ENCODE measurements at places on chromosomes 12 and 14.

DNA sequence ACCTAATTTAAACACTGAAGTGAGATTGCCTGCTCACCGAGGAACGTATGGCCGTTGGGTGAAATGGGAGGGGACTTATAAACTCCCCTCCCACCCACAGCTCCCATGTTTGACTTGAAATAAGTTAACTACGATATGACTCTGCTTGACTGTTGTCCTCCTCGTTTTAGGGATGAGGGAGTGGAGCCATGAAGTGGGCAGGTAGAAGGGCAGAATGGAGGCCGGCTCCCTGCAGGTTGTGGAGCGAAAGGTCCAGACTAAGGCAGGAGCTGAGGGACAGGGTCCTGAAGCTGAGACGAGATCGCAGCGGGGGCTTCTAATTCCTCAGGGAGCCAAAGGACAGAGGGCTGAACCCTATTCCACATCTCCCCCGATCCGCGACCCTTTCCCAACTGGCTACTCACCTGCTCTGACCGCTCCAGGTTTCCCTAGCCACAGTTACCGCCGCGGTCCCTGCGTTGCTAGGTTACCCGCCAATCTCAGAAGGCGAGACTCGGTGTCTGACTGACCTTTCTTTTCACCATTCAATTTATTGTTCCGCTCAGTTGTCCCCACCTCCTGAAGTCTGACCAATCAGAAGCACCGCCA lies 577 bp upstream of the TPCN1 start:
- peak; percentile 37 for DNase-seq

DNA sequence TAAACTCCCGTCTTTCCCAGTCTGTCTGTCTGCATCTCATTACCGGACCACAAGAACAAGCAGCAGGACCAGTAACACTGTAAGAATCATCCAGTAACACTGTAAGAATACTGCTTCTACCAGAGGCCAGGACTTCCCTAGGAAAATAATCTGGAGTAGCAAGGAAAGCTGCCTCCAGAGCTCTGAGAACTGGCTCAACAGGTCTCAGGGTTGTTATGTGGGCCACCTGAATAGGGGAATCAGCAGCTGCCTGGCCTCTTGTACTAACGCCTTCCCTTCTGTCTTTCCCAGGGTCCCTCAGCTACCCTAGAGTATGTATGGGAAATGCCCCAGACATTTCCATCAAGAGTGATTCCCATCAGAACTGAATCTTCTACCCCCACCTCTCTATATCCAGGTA lies 954 bp upstream of the SLC39A2 start:
- DNase-seq, result no peak

DNA sequence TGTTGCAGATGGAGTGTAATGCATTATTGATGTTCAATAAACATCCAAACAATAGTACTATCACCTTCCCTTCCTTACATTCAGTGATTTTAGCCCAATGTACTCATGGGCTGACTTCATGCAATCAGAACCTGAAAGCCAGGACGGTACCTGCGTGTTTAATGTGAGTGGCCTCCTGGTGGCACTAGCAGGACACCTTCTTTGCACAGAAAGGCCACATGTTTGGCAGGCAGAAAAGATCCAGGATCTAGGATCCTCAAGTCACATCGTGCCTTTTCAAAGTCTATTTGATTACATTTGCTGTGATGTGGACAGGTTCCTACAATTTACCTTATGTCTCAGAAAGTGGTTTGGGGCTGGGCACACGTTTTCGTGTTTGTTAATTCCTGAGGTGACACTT lies 82.9 kb downstream of the NEDD1 start:
- peak; percentile 50 for DNase-seq

- peak; percentile 89 for DNase-seq
Observed at GRCh38 chr12:109110988-109111495, 5.3 kb upstream of the ACACB start.

GRCh38 chr14:30211326-30211725 lies 283.7 kb upstream of the PRKD1 start:
- DNase-seq, result no peak

DNA sequence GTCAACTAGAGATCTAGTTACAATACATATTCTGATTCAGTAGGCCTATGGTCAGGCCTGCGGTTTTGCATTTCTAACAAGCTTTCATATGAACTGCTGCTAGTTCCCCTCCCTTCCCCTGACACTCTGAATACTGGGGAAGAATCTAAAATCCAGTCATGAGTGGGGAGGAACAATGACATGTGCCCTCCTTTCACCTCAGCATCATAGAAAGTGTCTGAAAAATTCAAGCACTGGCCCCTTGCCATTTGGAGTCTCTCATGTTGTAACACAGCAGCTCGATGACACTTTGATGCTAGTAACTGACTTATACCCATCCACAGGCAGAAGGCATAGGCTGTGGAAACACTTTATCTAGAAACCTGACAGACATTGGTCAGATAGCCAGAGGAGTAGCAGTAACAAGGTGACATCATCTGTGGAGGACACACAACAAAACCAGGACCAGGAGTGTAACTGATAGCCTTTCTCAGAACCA lies 161.9 kb upstream of the RASSF8 start:
- no peak for DNase-seq

DNA sequence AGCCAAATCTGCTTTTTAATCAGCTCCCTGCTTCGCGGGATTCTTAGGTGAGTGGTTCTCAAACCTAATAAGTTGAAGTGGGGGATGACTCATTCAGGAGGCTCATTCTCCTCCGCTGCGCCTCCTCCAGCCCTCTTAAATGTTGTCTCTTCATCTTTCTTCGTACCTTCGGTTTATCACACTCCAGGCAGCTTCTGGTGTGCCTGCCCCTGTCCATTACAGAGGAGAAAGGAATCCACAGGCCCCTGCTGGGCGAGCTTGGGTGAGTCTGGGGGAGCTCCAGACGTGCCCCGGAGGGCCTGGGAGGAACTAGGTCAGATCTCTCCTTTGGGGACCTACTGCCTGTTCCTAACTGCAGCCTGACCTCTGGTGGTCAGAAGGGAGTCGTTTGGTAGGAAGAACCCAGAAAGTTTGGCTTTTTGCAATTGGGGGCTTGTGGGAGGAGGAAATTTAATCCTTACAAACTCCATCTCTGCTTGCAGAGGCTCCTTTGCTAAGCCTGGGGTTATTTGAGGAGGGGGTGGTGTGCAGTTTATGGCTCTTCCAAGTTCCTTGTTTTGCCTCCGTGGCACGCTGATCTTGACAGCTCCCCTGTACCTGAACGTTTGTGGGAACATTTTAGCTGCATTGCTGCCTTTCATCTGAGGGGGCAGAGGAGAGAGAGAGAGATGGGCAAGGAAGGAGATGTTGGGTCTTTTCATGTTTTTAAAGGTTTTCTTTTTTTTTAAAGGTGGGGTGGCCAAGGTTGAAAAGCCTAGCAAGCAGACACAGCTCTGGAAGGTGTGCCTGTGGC lies 84.1 kb upstream of the GNG2 start:
- DNase-seq, result peak; percentile 74

DNA sequence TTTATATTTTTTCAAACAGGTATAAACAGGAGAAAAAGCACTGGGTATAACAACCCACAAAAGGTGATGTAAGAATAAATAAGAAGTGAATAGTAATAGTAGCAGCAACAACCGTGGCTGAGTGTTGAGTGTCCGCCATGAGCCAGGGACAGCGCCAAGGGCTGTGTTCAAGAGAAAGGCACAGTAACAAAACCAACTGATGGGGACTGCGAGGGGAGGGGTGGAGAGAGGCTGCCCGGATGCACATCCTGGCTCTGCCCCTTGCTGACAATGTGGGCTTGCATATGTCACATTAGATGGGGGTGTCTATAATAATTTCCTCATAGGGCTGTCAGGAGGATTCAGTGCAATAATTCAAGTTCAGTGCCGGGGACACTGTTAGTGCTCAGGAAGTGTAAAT lies 912.4 kb downstream of the VRK1 start:
- no peak for DNase-seq

DNA sequence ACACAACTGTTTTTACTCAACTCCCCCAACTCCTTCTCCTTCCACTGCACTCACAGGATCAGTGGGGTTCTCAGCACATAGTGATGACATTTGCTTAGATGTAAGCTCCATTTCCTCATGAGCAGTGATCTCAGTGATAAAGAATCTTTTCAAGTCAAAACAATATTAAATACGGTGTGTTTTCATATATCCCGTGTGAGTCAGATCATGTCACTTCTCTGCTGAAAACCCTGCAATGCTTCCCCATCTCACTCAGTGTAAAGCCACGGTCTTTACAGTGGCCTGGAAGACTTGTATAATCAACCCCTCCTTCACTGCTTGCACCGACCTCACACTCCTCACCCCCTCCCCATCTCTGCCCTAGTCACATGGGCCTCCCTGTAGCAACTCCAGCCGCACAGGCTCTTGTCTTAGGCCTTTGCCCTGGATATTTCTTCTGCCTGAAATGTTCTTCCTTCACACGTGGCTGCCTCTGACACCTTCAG lies 149.7 kb upstream of the ARHGAP5 start:
- peak; percentile 92 for DNase-seq

Measured in ACHN (cell line).